ENCODE measurements at places on chromosomes 2 and 18.

DNA sequence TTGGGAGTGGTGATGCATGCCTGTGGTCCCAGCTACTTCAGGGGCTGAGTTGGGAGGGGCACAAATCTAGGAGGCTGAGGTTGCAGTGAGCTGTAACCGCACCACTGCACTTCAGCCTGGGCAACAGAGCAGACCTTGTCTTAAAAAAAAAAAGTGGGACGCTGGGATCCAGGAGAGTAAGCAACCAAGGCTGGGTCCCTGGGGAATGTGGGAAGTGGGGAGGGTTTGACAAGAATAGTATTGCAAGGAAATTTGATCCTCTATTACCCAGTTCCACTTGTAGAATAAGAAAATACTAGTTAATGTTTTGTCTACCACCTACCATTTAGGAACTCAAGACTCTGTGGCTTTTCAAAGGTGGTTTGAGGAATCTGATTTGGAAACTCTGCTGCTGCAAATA lies 21.1 kb upstream of the DYTN start:
- DNase-seq: no peak

- DNase-seq: no peak
These were observed 4.3 kb downstream of the SMYD5 start for GRCh38 chr2:73218298-73218697.

DNA sequence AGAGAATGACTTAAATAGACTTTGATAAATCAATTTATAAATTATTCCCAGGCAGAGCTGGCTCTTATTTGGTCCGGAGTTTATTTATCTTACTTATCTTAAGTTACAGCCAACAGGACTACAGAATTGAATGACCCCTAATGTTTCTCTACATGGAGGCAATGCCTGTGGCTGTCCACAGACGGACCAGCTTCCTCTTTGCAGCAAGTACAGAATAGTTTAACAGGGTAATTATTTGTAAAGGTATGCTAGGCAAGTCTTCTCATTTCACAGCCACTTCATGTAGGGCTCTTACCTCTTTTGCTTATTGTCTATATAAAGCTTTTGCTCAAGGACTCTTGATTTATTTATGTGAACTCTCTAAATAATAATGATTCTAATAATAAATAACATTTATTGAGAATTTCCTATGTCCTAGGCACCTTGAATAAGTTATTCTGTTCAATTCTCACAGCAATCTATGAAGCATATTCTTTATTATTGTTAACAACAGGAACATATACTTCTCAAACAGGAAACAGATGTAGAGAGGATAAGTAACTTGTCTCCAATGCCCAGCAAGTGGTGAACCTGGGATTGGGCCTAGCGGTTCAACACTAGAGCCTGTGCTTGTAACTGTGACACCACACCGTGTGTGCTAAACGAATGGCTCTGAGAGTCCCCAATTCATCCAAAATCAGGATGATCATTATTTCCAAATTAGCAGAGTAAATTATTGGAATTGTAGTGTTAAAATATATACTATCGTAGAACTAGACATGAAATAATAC lies 58.8 kb upstream of the NXPH2 start:
- no peak for DNase-seq

DNA sequence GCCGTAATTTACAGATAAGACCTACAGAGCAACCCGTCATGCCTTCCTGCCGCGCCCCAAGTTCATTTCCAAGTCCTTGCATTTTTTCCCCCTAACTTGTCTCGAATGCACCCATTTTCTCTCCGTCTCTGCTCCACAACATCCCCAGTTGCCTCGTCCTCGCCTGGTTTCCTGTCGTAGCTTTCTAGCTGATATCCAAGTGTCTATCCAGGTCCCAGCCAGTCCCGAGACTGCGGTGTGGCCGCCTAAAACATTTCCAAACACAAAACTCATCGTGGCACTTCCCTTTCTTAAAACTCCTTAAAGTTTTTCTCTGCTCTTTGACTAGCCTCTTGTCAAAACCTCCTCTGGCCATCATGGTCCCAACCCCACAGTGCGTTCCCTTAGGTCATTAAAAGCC lies 1.2 kb upstream of the BARD1 start:
- no peak for DNase-seq

DNA sequence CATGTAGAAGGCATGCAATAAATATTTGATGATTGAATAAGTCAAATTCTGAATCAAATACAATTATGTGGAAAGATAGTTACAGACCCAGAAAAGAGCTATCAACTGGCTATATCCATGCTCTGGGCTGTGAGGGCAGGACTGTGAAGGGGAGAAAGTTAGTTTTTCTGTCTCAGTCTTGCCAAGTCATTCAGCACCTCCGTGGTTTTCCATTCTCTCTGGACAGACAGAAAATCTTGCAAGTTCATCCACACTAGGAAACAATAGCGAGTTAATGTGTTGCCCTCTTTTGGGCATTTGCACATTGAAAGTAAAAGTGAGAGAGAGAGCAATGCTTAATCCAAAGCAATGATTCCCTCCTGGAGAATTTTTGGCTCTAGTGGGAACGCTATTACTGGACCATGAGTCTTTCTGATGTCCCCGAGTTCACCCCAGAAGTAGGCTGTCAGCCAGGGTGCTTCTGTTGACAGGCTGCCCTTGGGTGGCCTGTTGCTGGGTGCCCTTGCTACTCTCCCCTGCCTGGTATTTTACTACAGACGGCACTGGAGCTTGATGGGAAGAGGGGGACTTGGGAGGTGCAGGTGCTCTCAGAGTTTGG lies 238.3 kb downstream of the LOXHD1 start:
- DNase-seq: no peak

All from activated CD8-positive, alpha-beta memory T cell treated with anti-CD3 and anti-CD28 coated beads for 1 hour (primary cell).